Lower leg skin (tissue), 4 donors: ENCODE measurements at places on chromosomes 7 and 10. TPM values are rescaled to one million over a fixed set of nuclear protein-coding genes. Genes with fewer than 3 reads are reported as not detected.

Gene RBP3
- total RNA-seq = not detected

Gene PVRIG
- total RNA-seq = 0.13 TPM

Gene OGDH
- total RNA-seq = 126 TPM

Gene DDC
- 1.2 TPM for total RNA-seq

Gene TUBAL3
- total RNA-seq = not detected

Gene GSTO2
- total RNA-seq = 29.8 TPM

Gene PDSS1
- 2.4 TPM for total RNA-seq

Gene EEPD1
- 34.2 TPM for total RNA-seq

Gene SUGCT
- not detected for total RNA-seq

Gene RPEL1
- total RNA-seq = not detected

Gene CAMK2B
- total RNA-seq = 0.88 TPM
